ENCODE measurements at places on chromosomes 5 and 9.

- DNase-seq, result no peak
These were observed 1.0 kb downstream of the KLF4 start for GRCh38 chr9:107488375-107489143.

GRCh38 chr9:31700252-31701045 lies 684.0 kb upstream of the ACO1 start:
- DNase-seq, result no peak

- DNase-seq, result no peak
These were observed 295.9 kb downstream of the ARHGAP26 start for GRCh38 chr5:143065996-143066522.

DNA sequence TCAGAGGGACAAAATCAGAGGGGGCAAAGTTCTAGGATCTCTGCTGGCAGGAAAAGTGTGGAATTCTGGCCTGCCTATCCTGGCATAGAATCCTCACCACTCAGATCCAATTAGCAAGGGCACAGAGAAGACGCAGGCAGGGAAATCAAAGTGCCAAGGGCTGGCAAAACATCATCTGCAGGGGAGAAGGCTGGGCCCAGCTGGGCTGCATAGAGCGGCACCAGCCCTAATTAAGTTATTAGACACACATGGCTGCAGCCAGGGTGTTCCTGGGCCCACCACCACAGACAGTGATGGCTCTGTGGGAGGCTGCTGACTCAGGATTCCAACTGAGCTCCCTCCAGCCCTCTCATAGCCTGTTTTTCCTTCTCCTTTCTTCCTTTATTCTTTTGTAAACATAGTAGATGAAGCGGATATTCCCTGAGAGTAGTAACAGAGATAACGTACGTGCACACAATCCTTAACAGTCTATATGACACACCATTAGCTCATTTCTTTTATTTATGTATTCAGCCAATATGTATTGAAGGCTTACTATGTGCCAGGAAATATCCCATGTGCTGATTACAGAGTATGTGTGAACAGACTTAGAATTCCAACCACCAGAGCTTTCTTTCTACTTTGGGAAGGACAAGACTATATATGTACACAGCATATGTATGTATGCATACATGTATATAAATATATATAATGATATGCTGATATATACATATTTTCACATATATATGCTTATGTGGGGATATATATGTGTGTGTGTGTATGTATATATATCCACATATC lies 236.1 kb downstream of the ASTN2 start:
- no peak for DNase-seq

DNA sequence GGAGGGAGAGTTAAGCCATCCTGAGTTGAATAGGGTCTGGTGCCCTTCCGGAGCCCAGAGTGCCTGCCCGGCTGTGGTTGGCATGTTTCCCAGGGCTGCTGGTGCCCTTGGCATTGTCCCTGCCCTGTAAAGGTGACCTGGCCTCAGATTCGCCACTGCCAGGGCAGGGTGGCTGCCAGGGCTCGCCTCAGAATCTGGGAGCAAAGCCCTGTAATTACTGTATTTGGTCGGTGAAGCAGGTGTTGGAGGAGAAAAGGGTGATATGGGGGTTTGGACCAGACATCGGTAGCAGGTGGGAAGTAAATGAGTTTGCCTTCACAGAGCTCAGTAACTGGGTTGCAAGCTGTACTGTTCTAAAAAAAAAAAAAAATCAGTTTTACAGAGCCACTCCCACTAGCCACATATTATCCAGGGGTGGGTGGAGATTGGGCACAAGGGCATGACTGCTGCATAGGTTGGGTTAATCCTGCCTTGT lies 47.6 kb downstream of the RGS3 start:
- no peak for DNase-seq

DNA sequence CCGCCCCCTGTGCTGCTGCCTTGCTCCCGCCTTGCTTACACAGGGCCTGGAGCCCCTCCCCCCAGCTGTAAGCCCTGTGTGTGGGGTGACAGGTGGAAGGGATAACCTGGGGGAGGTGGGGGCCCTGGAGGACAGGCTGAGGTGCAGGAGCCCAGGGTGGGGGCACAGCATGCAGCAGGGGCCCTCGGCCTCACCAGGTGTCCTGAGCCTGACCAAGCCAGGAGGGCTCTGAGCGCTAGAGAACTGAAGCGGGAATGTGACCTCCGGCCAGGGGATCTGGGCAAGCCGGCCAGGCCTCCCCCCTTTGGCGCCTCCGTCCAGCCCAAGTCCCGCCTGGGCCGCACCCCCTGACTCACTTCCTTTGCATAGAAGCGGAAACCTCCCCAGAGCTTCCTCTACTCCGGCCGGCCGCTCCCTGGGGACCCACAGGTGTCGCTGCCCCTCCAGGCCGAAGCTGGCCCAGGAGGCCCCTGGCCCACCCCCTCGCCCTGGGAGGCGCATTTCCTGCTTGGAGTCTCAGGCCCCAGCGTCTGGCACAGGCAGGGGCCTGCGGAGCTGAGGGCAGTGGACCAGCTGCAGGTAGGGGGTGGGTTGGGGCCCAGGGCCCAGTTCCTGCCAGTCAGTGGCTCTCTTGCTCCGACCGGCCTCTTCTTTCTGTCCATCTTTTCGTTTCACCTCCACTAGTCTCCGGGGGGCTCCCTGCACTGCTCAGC lies at the start of gene TOR4A:
TSS of gene TOR4A (plus strand) at position 398 of the 713 bp plus-strand sequence. CDS start 964 bp downstream, outside the sequence.
- no peak for DNase-seq

- no peak for DNase-seq
These were observed 140.8 kb downstream of the PRR16 start for GRCh38 chr5:120604884-120605283.

DNA sequence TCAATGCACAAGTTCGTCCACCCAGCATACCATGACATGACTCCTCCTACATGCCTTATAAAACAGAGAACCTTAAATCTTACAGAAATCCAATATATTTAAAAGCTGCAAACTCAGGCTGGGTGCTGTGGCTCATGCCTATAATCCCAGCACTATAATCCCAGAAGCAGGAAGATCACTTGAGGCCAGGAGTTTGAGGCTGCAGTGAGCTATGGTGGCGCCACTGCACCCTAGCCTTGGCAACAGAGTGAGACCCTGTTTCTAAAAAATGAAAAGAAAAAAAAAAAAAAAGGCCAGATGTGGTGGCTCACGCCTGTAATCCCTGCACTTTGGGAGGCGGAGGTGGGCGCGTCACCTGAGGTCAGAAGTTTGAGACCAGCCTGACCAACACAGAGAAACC lies 68.7 kb downstream of the MTMR12 start:
- DNase-seq, result no peak

GRCh38 chr9:1267141-1267570 lies 217.0 kb downstream of the DMRT2 start:
- no peak for DNase-seq

- DNase-seq, result no peak
These were observed 203.0 kb upstream of the VLDLR start for GRCh38 chr9:2418619-2419018.

DNA sequence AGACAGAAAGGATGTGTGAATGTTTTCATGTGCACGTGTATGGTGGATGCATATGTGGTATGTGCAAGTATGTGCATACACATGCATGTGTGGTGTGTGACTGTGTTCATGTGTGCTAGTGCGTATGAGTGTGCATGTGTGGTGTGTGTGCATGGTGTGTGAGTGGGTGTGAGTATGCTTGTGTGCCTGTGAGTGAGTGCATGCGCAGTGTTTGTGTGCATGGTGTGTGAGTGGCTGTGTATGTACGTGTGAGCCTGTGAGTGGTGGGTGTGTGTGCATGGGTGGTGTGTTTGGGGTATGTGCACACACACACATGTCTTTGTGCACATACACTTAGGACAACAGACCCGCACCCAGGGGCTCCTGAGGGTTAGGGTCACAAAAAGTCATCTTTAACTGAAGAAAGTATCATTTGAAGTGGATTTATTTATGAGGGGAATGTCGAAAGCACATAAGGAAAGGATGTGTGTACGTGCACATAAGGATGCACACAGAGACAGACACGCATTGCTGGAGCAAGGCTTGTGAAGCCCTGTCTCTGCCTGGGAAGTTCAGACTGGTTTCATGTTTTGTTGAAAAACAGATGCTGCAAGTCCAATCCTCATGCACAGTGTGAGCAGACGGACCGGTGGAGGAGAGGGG lies 237.0 kb downstream of the SYK start:
- no peak for DNase-seq

DNA sequence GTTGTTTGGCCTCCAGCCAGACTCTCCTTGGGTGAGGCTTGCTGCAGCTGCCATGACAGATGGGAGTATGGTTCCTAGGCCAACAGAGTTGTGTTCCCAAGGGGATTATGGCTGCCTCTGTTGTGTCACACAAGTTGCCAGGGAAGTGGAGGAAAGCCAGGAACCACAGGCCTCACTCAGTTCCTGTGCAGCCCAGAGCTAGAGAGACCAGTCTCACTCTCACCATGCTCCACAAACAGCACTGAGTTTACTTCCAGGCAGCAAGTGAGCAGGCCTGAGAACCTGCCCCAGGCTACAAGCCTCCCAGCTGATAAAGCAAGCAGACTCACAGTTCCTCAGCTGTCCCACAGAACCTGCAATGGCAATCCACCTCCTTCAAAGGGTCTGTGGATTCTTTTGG lies 273.6 kb upstream of the TAS2R1 start:
- DNase-seq, result no peak

- DNase-seq, result no peak
These were observed 93.1 kb downstream of the SMIM15 start for GRCh38 chr5:61069150-61069549.

DNA sequence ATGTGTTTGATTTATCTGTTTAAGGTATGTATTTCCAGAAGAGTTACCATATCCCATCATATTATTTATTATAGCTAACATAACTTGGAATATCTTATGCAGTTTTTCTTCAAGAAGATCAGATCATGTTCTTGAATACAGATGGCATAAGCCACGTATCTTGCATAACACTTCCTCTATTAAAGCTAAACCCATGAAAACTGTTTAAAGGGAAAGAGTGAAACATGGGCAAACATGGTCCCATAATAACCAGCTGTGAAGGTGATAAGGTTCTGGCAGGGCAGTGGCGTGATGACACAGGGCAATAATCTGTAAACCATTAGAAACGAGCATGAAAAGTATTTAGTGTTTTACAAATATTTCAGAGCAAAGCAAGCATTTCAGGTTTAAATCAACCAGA lies 34.2 kb downstream of the EFNA5 start:
- DNase-seq, result no peak

- DNase-seq, result no peak
These were observed 209.4 kb upstream of the IL12B start for GRCh38 chr5:159539678-159540077.

Measured in CD4-positive, alpha-beta T cell (primary cell).